ENCODE measurements at places on chromosomes 12 and 14.

DNA sequence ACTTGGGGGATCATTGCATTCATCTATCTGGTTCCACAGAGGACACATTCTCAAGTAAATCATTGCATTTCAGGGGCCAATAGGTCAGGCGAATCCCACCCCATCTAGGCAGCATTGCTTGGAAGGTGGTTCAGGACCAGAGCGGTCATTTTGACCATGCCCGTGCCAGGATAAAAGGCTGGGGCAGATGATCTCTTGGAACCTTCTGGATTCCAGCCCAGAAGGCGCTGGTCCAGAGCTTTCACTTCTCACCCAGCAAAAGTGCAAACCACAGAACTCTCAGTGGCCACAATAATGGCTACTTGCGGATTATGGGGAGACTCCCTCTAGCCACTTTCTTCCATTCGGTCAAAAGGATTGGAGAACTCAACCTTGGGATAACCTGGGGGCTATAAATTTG lies 595 bp upstream of the KRT85 start:
- no peak for DNase-seq

GRCh38 chr12:54005853-54006558 lies 2.8 kb upstream of the HOXC8 start:
- peak; percentile 87 for DNase-seq

DNA sequence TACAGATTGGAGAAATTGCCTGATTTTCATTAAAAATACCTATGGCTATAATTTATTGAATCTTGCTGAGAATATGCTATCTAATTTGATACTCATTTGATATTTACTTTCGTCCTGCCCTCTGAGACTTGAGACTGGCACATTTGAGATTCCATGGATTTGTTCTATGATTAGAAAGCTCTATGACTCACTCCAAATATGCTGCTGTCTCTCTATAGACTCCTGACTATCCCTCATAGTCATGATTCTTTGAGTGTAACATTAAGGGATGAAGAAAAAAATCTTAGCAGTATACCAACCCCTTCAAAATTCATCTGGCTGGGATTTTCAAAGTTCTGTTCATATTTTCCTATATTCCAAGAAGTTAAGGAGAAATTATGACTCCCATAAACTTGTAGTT lies 191.9 kb downstream of the LRIG3 start:
- DNase-seq: no peak

DNA sequence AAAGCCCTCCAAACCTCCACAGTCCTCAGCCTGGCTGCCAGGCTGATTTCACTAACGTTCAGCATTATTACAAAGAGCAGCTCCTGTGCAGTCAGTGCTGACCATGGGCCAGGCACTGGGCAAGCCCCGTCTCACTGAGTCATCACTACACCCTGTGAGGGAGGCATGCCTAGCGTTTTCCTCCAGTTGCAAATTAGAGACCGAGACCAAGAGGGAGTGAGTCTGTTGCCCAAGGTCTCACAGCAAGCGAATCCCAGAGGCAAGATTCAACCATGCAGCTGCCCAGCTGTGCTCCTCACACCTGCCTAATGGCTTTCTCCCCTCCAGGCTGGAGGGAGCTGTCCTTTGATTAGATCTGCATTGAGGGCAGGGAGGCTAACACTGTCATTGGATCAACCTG lies 229.3 kb upstream of the LHX5 start:
- peak; percentile 53 for DNase-seq

DNA sequence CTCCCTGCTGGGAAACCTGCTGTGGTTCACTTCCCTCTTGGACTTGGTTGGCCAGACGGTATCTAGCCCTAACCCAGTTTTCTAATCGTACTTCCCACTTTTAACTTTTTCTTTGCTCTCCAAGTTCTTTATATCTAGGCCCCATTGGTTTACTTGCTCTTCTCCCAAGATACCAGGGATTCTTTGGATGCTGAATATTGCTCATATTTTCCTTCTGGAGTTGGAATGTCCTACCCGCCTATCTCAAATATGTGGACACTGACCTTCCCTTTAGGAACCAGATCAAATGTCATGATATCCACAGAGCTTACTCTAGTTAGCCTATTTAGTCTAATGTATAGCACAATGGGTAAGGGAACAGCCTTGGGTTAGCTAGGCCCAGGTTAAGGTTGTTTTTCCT lies 228.6 kb downstream of the DACT1 start:
- peak; percentile 45 for DNase-seq

GRCh38 chr14:63164108-63164683 lies 40.0 kb upstream of the RHOJ start:
- DNase-seq: no peak

DNA sequence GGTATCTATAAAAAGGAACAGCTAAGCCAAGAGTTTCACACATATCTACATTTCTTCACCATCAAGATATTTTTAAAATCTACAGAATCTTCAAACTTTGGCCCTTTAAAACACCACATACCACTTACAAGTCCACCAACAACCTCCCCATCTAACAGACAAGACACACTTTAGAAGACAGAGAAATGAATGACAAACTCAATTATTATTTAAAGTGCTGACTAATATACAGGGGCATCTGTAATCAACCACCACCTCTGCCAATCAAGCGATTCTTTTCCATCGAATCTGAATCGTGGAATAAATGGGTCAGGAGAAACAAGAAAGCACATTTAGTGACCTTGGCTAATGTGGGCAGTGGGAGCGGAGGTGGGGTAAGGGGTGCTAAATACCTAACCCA lies 7.7 kb downstream of the SETD3 start:
- DNase-seq: no peak

DNA sequence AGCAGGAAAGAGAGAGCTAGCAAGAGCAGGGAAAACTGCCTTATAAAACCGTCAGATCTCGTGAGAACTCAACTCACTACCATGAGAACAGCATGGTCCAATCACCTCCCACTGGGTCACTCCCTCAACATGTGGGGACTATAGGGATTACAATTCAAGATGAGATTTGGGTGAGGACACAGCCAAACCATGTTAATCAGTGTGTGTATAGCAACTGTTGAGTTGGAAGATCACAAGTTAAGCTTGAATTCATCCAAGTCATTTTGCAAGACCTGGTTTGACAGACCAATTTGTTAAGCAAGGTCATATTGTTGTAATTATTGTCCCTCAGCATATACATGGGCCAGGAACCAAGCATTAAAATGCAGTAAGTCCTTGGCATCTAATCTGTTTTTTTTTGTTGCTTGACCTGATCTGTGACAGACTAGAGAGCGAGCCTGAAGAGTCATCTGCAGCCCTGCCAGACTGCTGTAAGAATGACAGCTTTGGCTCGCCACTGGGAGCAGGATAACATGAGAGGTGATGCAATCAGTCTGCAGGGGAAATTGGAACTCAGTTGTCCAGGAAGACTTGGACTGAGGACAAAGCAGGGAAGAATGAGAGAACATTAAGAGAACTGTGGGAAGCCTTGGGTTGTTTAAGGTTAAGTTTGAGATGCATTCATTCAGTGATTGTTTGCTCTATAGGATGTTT lies 297.6 kb upstream of the SEL1L start:
- no peak for DNase-seq

- peak; percentile 38 for DNase-seq
Observed at GRCh38 chr14:56119201-56119981, 1.2 kb downstream of the PELI2 start.

DNA sequence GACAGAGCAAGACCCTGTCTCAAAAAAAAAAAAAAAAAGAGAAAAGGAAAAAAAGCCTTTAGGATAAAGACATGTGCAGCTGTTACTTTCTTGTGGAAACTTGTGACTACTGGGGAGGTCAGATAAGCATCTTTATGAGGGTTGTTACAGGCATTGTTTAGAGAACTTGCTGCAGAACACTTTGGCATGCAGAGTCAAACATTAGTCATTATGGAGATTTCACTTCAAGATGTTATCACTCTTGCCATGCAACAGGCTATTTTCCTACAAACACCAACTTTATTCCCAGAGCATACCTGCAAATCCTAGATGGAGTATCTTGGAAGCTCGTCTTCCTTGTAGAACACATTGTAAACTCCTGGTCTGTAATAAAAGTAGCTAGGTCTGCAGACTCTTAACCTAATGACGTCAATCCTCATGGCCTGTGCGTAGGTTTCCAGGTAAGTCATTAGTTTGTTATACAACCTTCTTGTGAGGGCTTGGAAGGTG lies 36.3 kb upstream of the WDR89 start:
- DNase-seq: peak; percentile 56

GRCh38 chr12:8817856-8818255 lies 4.6 kb upstream of the A2ML1 start:
- DNase-seq: peak; percentile 50

GRCh38 chr12:105177208-105177607 lies 58.8 kb downstream of the APPL2 start:
- DNase-seq: no peak

DNA sequence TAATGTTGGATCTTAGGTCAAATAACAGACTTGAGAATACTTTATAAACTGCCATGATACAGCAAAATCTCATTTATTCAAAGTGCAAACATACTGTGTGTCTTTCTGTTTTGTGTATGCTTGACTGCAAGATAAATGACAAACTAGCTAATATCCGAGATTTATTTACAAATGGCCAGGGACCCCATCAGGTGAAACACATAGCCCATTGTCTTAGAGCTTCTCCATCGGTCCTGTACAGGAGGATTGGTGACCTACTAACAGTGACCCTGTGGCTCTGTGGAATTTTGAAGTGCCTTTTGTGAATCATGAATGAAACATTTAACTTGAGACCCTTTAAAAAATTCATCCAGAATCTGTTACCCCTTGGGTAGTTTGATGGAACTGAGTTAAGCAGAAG lies 27.1 kb downstream of the SLC25A29 start:
- no peak for DNase-seq

DNA sequence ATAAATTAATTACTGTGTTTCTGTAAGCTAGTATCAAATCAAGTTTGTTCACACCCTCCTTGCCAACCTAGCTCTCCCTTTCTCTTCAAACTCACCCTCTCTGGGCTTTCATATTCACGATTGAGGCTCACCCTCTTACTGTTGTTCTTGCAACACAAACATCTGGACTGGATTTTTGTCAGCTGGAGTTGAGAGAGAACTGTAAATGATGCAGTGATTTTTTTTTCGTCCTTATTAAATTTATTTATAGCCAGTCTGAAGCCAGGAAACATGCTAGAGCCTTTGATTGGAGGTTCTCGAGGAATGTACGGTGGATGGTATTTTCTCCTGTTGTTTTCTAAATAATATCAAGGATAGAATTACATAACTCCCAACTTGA lies 485.1 kb downstream of the ZFP36L1 start:
- peak; percentile 87 for DNase-seq

- no peak for DNase-seq
Observed at GRCh38 chr12:124184456-124184855, 110.4 kb upstream of the RFLNA start.

- no peak for DNase-seq
Observed at GRCh38 chr12:3354586-3354985, 136.4 kb upstream of the PRMT8 start.

GRCh38 chr14:34439090-34439489 lies 22.9 kb downstream of the SPTSSA start:
- DNase-seq: no peak

DNA sequence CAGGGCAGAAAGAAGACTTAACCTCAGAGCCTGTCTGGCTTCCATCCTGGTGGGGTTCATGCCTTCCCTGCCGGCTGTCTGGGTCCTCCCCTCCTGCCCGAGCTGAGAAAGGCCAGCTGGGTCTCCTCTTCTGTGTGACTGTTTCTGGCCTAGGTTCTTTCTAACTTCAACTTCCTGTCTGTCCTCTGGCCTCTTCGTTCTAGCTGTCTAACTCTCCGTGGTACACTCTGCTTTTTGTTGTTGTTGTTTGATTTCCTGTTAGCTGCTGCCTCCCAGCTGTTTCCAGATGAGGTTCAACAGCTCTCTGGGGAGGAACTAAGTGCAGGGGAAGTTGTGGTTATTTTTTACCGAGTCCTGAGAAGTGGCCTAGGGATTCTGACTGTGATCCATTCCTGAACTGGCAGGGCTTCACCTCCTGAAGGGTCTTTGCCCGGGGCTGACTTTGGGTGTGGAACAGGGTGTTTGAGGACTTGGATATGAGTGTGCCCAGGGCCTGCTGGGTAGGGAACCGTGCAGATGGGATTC lies 3.2 kb downstream of the MLXIP start:
- peak; percentile 80 for DNase-seq

DNA sequence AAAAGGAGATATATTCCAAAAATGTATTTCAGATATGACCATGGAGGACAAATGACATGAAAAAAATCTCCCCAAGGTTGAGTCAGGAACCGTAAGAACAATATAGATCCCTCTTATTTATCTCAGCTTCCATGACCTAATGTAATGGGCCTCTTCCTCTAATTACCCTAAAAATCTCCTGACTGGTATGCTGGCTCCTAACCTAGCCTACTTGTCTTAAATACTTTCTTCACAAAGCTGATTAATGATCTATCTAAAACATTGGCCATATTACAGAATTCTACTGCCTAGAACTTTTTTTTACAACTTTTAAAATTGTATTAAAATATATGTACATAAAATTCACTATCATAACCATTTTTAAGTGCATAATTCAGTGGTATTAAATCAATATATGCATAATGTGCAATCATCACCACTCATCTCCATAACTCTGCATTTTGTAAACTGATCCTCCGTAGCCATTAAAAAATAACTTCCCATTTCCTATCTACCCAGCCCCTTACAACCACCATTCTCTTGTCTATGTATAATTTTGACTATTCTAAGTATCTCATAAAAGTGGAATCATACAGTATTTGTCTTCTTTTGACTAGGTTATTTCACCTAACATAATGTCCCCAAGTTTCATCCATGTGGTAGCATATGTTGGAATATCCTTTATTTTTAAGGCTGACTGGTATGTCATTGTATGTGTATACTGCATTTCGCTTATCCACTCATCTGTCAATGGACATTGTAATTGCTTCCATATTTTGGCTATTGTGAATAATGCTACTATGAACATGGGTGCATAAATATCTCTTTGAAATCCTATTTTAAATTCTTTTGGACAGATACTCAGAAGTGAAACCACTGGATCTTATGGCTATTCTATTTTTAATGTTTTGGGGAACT lies 464.6 kb downstream of the ADAMTS20 start:
- no peak for DNase-seq

DNA sequence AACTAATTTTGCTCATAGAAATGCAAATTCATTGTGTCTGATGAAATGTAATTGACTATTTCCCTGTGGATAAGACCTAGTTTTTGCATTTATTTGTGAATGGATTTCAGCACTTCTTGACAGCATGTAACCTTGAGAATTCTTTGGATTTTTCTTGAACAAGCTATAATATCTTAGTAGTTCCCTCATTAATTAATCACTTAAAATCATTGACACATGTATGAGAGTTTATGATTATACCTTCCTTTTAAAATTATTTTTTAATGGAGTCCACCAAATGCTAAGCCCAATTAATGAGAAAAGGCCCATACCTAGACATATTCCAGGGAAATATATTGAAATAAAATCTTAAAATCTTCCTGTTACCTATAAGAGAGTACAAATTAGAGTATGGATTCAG lies 16.8 kb downstream of the GLIPR1L2 start:
- no peak for DNase-seq

Measured in AG10803 (cell line).